Stimulated activated CD8-positive, alpha-beta memory T cell treated with anti-CD3 and anti-CD28 coated beads, Interleukin-7, amount 100 ng/mL, for 24 hours (primary cell): ENCODE measurements at places on chromosomes 16 and 17.

- DNase-seq, result no peak
Measured at GRCh38 chr17:4678448-4679026, 25.4 kb downstream of the PELP1 start.

- no peak for DNase-seq
Measured at GRCh38 chr17:62706598-62707424, 79.3 kb downstream of the MRC2 start.

DNA sequence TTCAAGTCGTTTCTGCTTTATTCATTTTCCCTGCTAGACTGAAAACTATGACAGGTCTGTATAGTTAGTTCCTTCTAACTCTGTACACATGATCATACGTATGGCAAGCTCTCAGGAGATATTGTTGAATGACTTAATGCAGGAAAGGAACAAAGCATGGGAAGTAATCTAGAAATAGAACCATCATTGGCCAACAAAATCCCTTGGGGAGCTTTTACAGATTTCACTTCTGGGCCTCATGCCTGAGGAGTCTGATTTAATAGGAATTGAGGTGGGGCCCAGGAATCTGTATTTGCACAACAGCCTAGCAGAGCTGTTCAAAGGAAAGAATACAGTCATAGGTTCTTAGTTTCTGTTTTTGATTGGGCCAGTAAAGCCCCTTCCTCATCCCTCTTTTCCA, 229.2 kb downstream of the MAP2K6 start:
- no peak for DNase-seq

- no peak for DNase-seq
Measured at GRCh38 chr16:31141489-31142108, 6.1 kb upstream of the PRSS8 start.

DNA sequence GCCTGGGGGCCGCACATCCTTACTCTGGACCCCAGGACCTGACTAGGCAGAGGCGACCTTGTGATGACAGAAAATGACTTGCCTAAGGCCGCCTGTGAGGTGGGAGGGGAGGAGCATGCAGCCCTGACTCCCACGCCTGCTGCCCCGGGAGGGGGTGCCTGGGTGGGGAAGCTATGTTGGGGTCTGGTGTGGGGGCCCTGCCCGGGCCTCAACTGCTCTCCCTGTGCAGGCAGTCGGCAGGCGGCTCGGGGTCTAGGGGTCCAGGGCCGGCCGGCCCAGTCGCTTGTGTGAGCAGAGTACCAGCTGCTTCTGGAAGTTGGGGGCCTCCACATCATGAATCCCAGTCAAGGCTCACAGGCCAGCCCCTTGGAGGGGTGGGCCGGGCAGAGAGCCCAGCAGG, 48.1 kb downstream of the PRMT7 start:
- no peak for DNase-seq

GRCh38 chr17:59561042-59561441, 4.4 kb upstream of the DHX40 start:
- DNase-seq, result no peak

- DNase-seq, result no peak
Measured at GRCh38 chr16:86389566-86390328, 120.6 kb upstream of the FOXF1 start.

DNA sequence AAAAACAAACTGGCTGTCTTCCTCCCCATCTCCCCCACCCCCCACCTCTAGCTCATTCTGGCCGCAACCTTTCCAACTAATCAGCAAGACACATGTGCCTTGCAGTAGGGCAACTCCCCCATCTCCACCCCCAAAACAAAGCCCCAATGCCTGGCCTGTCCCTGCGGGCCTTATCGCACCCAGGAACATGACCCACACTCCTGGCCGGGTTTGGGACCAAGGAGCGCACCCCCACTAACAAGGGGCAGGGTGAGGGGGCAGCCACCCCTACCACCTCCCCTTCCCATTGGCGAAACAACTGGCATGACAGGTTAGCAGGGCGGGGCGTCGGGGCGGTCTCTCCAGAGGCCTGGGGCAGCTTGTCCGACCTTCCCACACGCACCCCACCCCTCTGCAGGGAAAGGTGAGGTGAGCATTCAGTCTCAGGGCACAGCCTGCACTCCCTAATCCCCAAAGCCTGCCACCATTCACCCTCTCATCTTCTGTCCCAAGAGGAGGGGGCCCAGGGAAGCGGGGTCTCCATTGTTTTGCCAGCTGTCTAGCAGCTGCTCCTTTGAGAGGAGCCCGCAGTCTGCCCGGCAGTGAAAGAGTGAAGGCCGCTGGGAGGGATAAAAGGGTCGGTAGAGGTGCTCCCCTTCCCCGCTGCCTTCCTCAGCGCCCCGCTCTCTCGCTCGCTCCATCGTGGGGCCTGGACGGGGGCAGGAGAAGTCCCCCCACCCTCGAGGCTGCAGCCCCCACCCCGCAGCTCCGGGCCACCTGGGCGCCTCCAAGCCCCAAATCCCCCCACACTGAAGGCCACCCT, 765 bp downstream of the MYO18A start:
- DNase-seq, result no peak

- DNase-seq, result no peak
Measured at GRCh38 chr17:46841561-46842379, 9.6 kb upstream of the WNT9B start.

- DNase-seq, result no peak
Measured at GRCh38 chr16:50566014-50566962, 18.1 kb downstream of the NKD1 start.

DNA sequence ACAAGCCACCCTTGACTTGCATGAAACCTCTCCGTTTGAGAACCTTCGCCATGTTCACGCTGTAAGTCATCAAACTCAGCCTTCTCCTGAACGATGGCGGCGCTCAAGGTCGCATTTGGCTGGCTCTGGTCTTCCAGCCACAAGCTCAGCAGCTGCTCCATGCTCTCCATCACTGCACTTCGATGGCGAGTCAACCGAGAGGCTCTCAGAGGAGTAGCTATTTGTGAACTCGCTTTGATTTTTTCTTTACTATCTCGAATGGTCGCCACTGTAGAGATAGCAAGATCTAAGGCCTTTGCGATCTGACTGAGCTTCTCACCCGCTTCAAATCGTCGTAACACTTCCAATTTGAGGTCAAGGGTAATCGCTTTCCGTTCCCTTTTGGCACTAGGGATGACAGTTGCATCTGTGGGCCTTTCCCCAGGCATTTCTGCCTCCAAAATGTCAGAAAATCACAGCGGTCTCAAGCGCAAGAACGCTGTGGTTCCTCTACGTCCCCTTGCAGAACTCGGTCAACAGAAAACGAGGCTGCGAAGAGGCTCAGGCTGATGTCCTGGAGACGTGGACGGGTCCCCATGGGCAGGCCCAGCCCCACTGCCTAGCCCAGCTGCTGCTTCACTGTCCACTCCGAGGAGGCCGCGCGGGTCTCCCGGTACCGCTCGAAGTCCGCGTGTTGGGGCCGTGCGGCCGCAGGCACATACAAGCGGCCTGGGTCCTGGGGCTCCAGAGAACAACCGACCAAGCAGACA, 23.1 kb downstream of the DEF8 start:
- DNase-seq, result no peak

- DNase-seq, result no peak
Measured at GRCh38 chr16:28534542-28535373, 4.0 kb downstream of the NUPR1 start.

DNA sequence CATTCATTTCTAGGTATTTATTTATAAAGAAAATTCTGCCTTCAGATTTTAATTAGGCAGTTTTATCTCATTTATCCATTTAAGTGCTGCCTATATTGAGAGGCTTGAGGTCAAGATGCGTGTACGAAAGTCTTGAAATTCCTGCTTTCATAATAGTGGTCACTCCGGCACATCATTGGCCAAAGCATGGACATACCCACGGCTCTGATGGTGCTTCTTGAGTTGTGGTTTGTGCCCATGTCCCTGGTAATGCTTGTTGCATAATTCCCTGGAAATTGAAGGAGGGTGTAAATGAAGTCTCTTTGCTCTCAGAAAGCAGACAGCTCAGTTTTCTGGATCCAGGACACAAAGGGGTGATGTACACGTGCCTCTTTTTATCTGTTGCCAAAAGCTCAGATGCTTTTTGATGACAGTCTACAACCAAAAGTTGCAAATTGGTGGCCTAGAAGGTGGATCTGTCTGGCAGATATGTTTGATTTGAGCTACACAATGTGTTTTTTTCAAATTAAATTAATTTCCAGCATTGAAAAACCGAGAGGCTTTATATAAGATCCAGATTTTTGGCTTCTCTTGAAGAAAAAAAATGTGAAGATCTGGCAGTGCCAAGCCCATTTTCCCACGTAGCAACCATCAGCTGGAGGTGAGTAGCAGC, 94.4 kb downstream of the SHISA9 start:
- no peak for DNase-seq

DNA sequence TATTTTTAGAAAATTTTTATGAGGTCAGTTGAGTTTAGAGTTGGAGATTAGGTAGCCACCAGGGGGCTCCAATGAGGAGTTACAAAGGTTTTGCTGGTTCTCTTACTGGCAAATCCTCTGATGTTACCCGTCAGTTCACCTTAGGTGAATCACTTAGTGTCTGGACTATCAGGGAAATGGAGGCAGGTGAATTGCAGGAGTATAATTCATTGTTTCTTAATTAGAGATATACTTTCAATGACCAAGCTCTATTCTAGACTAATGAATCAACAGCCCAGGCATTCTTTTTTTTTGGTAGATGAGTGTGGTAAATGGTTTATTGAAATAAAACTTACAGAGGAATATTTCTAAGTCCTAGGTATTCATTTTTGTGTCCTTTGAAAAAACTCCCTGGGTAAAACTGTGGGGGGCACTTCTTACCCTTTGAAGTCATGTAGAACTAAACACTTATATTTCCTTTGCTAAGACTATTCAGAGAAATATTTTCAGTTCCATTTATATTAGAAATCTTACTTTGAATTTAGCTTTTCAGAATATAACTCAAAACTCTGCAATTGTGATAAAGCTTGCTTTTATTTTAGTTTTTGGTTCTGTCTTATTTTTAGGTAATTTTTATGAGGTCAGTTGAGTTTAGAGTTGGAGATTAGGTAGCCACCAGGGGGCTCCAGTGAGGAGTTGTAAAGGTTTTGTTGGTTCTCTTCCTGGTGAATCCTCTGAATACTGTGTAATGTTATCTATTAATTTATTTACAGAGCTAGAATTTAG, 17.7 kb downstream of the PSMD11 start:
- peak; percentile 36 for DNase-seq

- DNase-seq, result no peak
Measured at GRCh38 chr16:9098377-9099090, 7.1 kb downstream of the HAPSTR1 start.

DNA sequence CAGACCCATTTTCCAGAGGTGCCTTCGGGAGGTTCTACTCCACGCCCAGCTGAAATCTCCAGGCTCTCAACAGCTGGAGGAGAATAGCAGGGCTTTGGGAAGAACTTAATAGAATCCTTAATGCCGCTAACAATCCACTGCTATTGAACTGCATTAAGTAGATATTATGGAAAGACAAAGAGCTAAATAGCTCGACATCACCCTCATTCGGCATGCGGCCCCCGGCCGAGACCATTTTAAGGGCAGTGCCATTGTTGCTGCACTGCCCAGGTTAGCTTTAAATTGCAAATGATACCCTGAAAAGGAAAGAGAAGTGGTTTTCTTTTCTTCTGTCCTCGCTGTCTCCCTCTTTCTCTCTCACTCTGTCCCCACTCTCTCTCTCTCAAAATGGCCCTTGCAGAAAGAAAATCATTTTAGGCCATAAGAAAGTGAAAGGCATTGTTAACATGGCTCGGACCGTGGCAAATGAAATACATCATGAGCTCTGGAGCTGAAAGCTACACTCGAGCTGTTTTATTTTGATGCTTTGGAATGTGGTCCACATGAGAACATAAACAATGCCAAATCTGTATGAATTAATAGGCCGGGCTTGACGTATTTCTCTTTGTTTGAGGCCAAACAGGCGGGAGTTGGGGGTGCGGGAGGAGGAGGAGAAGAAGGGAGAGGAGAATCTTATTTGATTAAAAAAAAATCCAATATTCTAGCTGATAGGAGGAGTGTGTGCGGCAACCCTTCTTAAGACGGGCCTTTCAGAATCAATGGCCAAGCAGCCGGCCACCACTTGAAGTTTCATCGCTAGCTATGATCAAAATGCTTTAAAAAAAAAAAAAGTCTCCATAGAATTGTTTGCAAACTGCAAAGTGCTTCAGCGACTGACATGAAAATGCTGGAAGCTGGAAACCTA, 298.8 kb upstream of the IRX3 start:
- DNase-seq, result no peak

DNA sequence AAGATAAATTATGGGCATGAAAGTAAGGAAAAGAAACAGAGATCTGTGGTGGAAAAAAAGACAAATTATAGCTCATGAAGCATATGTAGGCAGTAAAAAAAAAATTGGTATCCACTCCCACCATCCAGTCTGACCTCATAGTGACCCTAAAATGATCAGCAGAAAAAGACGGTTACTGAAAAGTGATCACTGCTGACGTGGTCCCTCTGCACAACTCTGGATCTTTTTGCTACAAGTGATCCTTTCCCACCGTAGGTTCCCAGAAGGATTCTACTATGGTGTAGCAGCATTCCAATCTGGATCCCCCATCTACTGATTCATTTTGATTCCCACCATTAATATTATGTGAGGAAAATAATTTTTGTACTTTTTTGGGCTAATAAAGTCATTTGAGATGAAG, 10.9 kb upstream of the CHST6 start:
- DNase-seq, result no peak

DNA sequence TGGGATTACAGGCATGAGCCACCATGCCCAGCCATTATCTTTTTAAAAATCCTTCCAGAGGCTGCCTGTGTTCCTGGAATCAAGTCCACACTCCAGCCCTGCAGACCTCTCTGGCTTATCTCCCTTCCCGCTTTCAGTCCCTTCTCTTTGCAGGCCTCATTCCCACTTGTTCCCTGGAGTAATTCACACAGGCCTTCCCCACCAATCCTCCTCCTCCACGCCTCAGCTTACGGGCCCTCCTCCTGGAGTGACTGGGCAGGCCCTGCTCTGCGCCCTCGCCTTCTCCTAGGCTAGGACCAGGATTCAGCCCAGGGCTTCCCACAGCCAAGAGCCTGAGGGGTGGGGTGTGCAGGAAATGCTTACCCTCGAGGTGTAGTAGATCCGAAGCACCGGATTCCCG, 2.8 kb downstream of the CDIPT start:
- no peak for DNase-seq

GRCh38 chr17:78865682-78866390, 25.2 kb upstream of the USP36 start:
- DNase-seq, result peak; percentile 53

- DNase-seq, result no peak
Measured at GRCh38 chr16:64092271-64092670, 1029.6 kb downstream of the CDH11 start.

DNA sequence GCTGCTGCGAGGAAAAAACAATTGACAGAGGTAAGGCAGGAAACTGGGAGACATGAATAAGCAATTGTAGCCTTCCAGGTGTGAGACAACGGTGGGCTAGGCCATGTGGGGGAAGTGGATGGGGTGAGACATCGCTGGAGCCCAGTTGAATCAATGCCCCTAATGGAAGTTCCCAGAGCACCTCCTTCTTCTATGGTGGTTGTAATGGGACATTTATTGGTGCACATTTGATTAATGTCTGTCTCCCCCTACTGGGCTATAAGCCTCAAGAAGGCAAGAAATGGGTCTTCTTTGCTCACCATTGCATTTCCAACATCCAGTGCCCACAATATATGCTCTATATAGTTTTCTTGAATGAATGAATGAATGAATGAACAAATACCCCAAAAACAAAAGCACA, 22.7 kb upstream of the CD300E start:
- no peak for DNase-seq

- no peak for DNase-seq
Measured at GRCh38 chr16:67714522-67714921, 4.6 kb downstream of the GFOD2 start.

GRCh38 chr16:89519881-89520280, 11.7 kb downstream of the SPG7 start:
- DNase-seq, result no peak

GRCh38 chr17:58991718-58992331, 114.9 kb downstream of the TRIM37 start:
- DNase-seq, result no peak
